ENCODE measurements at places on chromosomes 4 and X.

GRCh38 chr4:54449999-54450398, 207.8 kb upstream of the KIT start:
- DNase-seq = no peak

DNA sequence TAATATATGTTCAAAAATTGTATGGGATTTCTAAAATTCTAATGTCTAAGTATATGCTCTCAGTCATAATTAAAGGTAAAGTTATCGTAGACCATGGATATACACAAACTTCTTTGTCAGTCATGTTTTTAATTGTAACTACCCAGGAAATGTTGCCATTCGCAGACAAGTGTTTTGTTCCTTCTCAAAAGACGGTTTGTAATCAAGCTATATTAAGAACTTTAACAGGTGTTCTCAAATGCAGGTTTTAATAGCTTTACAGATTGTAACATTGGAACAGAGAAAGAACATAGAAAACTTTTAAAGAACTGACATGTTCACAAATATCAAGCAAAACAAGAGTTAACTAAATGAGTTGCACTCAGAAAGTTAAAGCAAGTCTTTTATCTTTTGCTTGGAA, 58.9 kb downstream of the KDM5C start:
- DNase-seq = no peak

DNA sequence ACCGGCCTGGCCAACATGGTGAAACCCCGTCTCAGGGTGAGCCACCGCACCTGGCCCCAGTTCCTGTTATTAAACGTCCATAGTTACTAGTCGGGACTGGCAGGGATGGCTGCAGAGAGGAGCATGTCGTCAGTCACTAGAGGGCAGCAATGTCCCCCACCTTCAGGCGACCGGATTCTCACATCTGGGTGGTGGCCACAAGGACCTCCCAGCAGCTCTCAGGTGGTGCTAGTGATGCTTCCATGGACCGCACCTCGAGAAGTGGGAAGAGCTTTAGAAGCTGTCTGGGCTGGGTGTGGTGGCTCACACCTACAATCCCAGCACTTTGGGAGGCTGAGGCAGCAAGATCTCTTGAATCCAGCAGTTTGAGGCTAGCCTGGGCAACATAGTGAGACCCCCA, 13.3 kb upstream of the IL3RA start:
- peak; percentile 65 for DNase-seq

- no peak for DNase-seq
Observed at GRCh38 chr4:163161536-163162205, 5.0 kb downstream of the NAF1 start.

DNA sequence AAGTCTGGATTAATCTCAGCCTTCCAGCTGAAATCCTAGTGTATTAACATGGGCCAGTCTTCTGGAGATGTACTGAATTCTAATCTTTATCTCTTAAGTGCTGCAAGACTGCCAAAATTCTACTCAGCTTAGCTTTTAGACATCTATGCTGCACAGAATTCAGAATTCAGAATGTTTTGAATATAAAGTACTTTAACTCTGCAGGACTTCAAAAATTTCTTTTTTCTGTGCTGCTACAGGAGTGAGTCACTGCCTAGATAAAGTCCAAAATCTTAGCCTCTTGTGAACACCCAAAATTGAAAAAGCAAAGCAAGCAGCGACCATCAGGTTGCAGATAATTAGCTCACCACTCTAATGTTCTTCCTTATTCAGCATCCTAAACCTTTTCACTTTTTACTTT, 1092.6 kb upstream of the PCDH10 start:
- no peak for DNase-seq

DNA sequence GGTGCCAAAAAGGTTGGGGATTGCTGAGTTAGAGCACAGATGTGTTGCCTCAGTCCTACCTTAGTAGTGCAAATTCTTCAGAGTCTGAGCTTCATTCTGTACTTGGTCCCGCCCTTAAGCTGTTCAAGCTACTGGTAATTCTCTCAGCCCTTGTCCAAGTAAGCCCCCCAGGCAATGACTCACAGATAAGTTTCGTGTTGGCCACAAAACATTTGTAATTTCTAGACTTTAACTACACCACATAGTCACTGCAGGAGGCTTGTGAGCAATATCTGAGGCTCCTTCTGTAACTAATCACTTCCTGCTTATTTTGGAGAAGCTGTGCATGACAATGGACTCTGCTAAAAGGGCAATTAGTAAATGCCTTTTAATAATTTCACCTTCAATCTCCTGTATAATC, 1420.5 kb downstream of the PCDH7 start:
- no peak for DNase-seq

DNA sequence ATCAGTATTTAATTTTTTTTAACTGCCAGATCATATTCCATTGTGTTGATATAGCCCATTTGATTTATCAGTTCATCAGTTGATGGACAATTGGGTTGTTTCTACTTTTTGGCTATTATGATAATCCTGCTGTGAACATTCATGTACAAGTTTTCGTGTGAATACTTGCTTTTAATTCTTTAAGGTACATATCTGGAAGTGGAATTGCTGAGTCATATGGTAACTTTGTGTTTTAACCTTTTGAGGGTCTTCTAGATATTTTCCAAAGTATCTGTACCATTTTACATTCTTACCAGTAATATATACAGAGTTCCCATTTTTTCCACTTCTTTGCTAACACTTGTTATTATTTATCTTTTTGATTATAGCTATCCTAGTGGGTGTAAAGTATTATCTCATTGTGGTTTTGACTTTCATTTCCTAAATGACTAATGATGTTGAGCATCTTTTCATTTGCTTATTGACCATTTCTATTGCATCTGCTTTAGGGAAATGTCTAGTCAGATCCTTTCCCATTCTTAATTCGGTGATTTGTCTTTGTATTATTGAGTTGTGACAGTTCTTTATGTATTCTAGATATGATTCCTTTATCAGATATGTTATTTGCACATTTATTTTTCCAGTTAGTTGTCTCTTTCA, 75.2 kb upstream of the NUDT6 start:
- no peak for DNase-seq

GRCh38 chrX:109782994-109783700, 50.1 kb upstream of the ACSL4 start:
- peak; percentile 27 for DNase-seq

- no peak for DNase-seq
Observed at GRCh38 chr4:84672177-84672576, 89.2 kb downstream of the CDS1 start.

- no peak for DNase-seq
Observed at GRCh38 chr4:69823481-69824186, 36.3 kb downstream of the SULT1E1 start.

DNA sequence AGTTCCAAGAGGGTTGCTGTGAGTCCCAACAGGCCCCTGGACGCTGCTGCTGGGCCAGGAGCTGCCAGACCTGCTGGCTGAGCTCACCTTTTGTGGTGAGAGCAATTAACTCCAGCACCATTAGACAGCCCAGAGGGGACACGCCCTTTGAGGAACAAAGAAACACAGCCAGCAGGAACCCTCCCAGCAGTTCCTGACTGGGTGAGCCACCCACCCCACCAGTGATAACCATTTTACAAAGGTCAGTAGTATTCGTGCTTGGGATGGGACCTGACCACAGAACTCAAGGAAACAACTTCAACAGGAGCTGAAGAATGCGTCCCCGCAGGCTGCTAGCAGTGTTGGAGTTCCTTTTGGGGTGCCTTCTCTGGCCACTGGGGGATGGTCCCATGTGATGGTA, 38.8 kb upstream of the AFAP1 start:
- DNase-seq = no peak

DNA sequence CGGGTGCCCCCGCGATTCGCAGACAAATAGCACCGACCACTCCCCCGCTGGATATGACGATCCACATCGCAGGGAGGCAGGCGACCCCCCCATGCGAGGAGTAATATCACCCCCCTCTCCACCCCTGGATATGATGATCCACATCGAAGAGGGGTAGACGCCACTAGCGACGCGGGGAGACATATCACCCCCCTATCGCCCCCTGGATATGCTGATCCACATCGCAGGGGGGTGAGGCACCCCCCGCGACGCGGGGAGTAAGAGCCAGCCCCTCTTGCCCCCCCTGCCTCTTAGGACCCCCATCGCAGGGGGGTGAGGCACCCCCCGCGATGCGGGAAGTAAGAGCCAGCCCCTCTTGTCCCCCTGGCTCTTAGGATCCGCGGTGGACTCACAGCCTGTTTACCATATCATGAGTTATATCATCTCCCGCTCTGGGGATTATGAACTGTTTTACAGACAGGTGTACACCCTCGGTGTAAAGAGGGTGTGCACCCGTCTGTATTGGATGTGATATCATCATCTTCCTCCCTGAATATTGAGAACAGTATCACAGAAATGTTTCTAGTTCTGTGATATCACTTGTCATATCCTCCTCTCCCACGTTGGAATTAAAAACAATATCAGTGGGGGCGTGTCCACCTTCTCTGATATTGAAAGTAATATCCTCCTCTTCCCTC, 22.7 kb upstream of the DRD5 start:
- no peak for DNase-seq

DNA sequence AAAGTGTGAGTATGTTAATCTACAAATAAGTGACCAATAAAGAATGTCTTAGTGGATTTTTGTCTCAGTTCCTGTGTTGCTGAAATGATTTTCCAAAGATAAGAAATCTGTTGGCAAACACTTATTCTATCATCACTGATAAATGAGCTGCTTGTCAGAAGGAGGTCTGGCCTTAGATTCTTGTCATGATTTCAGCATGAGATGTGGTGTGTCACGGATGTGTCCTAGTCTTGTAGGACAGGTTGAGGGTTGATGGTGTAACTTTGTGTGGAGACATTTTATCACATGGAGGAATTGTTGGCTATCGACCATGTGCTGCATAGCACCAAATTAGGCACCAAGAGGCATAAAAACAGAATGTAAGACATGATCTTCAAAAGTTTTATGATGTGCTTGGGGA, 31.8 kb upstream of the LIMCH1 start:
- no peak for DNase-seq

DNA sequence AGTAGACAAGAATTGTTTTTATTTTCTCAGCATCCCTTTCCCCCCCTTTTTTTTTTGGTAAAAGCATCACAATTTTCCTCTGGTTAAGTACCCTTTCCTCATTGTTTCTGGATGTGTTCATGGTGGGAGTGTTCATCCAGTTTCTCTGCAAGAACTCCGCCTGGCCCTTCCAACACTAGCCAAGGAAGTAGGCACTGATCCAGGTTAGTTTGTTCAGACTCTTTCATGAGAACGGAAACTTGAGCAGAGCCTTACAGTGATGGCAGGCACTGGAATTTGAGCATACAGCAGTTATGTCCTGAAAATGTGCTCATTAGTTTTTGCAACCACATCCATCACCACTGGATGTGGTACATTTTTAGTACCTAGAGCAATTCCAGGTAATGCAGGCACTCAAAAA, 336.1 kb upstream of the BOD1L1 start:
- DNase-seq = no peak

DNA sequence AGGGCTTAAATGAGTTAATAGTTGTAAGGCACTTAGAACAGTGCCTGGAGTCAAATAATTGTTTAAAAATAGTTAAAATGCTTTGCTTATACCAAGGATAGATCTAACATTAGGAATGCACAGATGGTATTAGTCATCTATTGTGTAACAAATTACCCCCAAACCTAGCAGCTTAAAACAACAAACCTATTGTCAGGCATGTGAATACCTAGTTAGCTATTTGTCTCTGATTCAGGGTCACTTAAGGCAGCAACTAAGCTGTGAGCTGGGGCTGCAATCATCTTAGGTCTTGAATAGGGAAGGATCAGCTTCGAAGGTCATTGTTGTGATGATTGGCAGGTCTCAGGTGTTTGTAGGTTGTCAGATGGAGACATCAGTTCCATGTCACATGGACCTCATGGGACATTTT, 42.4 kb upstream of the AGA start:
- DNase-seq = no peak

DNA sequence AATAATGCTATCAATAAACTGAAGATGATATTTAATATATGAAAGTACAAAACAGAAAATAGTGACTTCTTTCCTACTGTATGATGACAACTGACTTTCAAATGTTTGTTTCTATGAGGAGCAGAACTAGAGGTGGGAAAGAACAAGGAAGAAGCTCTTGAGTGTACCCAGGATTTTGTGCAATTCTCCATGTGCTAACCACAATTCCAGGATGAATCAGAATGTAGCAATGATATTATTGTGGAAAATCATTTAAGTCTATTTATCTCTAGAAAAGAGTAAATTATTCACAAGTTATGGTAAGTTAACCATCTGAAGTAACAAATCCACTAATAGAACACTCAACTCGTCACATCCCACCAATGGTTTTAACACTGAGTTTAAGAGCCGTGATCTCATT, 324.1 kb upstream of the EMCN start:
- no peak for DNase-seq

DNA sequence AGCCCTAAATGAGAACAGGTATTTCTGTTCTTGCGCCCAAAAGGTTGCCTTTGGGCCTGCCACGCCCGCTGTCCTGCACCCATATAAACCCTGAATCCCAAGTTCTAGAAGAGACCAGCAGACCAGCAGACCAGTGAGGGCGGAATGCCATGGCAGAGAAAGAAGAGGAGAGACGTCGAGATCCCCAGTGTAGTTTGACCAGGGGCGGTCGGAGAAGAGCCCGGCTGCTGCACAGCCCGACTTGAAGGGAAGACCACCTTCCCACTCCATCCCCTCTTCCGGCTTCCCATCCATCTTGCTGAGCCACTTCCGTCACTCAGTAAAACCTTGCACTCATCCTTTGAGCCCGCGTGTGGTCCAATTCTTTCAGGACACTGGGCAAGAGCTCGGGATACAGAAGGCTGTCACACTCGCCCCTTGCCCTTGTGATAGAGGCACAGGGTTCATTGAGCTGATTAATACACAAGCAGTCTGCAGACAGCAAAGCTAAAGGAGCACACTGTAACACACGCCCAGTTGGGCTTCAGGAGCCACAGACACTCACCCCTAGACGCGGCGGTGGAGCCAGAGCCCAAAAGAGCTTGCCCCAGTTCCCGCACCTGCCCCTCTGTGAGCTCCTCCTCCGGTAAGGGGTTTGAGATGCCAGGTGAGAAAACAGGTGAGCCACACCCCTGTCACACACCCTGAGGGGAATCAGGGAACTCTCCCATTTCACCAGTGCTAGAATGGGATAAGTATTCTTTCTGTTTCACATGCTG, 230.8 kb downstream of the PCDH10 start:
- DNase-seq = no peak
